ENCODE measurements at places on chromosomes 4 and X.

DNA sequence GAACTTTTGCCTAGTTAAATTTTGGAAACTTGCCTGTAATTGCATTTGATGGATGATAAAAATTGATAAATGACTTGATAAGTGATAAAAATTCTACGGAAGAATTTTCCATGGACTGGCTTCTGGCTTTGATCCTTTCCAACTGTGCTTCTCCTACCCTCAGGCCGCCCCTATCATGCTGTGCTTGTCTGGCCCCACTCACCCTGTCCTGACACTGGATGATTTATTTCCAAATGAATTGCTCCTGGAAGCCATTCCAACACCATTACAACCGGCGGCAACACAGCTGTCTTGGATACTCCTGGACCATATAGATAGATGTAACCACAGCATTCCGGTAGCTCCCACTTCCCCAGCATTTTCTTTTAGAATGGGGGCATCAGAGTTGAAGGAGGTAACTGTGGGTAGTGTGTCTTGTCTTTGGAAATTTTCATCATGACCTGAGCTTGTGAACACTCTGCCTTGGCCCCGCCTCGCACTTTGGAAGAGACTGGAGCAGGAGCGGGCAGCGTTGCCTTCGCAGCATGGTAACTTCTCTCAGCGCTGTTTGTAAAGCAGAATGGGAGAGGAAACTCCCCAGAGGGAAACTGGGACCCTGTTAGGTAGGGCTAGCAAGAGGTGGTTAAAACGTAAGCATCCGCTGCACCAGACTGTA lies 77.4 kb downstream of the TBL1X start:
- no peaks in the 10 kb centered on the region for H3K36me3 ChIP-seq
- H3K27ac ChIP-seq: no peak overlapping the region
- no peak overlapping the region for H3K4me3 ChIP-seq
- H3K4me1 ChIP-seq: no peaks in the 10 kb centered on the region
- H3K27me3 ChIP-seq: no peaks in the 10 kb centered on the region

- no peaks in the 10 kb centered on the region for H3K36me3 ChIP-seq
- no peak overlapping the region for H3K27ac ChIP-seq
- no peaks in the 10 kb centered on the region for H3K27me3 ChIP-seq
- no peak for DNase-seq
These were observed 27.8 kb downstream of the DIPK2B start for GRCh38 chrX:45172890-45173289.

DNA sequence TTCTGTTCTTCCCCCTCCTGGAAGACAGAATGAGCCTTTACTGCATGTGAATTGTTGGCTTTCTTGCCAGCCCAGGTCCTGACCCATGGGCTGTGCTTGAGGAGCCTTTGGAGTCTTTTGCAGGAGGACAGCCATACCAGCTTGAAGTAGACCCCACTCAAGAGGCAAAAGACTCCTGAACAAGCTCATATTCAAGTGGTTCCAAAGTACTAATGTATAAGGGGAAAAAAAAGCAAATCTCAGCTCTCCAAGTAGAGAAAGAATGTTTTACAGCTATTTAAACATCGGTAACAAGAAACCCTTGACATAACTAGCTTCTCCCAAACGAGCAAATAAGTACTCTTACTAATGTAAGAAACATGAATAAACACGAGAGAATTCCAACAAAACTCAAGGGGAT lies 174.9 kb upstream of the MXRA5 start:
- no peak overlapping the region for H3K27ac ChIP-seq
- no peak for DNase-seq
- H3K4me3 ChIP-seq: no peak overlapping the region
- no peaks in the 10 kb centered on the region for H3K4me1 ChIP-seq
- no peaks in the 10 kb centered on the region for H3K36me3 ChIP-seq
- H3K27me3 ChIP-seq: no peaks in the 10 kb centered on the region

GRCh38 chrX:39720945-39721344 lies 376.8 kb downstream of the BCOR start:
- H3K36me3 ChIP-seq: no peaks in the 10 kb centered on the region
- H3K4me1 ChIP-seq: peaks cover 19% of the 10 kb centered on the region
- no peak for DNase-seq
- no peaks in the 10 kb centered on the region for H3K27me3 ChIP-seq

GRCh38 chrX:47239898-47240545 lies 7.2 kb downstream of the USP11 start:
- DNase-seq: no peak
- H3K4me3 ChIP-seq: no peak overlapping the region
- H3K27me3 ChIP-seq: no peaks in the 10 kb centered on the region
- H3K27ac ChIP-seq: no peak overlapping the region

- H3K27me3 ChIP-seq: no peaks in the 10 kb centered on the region
- H3K27ac ChIP-seq: no peak overlapping the region
- no peak for DNase-seq
- no peak overlapping the region for H3K4me3 ChIP-seq
- H3K4me1 ChIP-seq: no peaks in the 10 kb centered on the region
These were observed 184.1 kb downstream of the MID1IP1 start for GRCh38 chrX:38985375-38985774.

GRCh38 chr4:10639100-10639499 lies 45.5 kb downstream of the CLNK start:
- H3K27me3 ChIP-seq: no peaks in the 10 kb centered on the region
- no peak for DNase-seq
- no peaks in the 10 kb centered on the region for H3K36me3 ChIP-seq
- no peak overlapping the region for H3K27ac ChIP-seq

DNA sequence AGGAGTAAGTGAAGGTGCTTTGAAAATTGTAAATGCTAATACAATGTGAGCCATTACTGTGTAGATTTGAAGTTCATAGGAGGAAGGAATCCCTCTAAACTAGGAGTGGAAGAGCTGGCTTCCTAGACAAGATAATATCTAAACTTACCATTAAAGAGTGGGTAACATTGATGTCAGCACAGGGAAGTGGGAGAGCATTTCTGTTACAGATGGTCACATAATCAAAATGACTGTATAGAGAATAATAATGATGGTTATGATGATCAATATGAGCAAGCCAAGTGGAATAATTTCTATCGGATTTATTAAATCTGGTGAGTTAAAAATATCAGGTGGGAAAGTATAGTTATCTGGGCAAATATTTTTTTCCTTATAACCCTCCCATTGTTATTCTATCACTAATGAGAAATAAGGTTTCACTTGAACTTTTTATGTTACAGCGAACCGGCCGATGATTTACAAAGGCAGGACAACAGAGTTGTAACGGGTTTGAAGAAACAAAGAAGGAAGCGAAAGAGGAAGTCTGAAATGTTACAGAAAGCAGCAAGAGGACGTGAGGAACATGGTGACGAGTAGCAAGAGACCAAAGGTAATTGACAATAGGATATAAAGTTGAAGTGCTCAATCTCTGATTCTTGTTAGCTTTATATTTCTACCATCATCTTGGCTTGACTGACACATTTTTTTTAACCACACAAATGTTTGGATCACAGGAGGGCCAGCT lies 43.5 kb downstream of the FMR1NB start:
- H3K27me3 ChIP-seq: no peaks in the 10 kb centered on the region
- no peak for DNase-seq
- no peak overlapping the region for H3K4me3 ChIP-seq
- no peaks in the 10 kb centered on the region for H3K4me1 ChIP-seq

DNA sequence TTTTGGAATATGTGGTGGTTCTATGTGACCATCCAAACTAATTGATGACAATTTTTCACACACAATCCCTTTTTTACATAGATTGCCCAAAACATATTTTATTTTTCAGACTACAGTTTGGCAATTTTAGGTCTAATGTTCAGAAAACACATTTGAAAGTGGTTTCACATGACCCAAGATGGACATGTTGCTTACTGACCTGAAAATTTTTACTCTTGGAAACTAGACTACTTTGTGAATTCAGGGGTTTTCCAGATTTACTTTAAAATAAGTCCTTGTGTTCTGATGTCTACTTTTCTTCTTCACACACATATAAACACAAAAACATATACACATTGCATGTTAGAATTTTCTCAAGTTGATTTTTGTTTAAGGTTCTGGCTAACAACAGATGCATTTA lies 79.5 kb downstream of the HMGB2 start:
- no peaks in the 10 kb centered on the region for H3K36me3 ChIP-seq
- DNase-seq: no peak
- H3K27ac ChIP-seq: no peak overlapping the region

DNA sequence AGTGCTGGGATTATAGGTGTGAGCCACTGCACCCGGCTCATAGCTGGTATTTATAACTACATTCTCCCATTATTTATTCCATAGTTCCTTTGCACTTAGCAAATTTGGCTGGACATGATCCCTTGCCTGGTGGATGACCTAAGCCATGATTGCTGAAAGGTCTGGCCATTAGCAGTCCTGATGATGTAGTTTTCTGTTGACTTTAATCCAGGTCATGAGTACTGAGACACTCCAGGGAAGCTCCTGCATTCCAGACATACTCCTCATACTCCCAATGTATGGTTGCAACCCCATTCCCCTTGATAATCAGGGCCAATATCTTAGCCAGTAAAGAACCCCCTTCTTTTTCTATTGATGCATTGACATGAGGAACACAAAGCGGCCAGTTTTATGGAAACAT lies 24.4 kb upstream of the MGST2 start:
- H3K4me1 ChIP-seq: no peaks in the 10 kb centered on the region
- H3K4me3 ChIP-seq: no peak overlapping the region
- H3K27ac ChIP-seq: no peak overlapping the region
- DNase-seq: no peak
- H3K27me3 ChIP-seq: no peaks in the 10 kb centered on the region

GRCh38 chrX:133362538-133362937 lies 52.8 kb downstream of the GPC4 start:
- peaks cover 18% of the 10 kb centered on the region for H3K4me1 ChIP-seq
- H3K4me3 ChIP-seq: no peak overlapping the region
- H3K36me3 ChIP-seq: no peaks in the 10 kb centered on the region
- DNase-seq: no peak

- H3K4me3 ChIP-seq: no peak overlapping the region
- H3K4me1 ChIP-seq: no peaks in the 10 kb centered on the region
- DNase-seq: no peak
- no peaks in the 10 kb centered on the region for H3K36me3 ChIP-seq
These were observed 31.1 kb upstream of the CYLC1 start for GRCh38 chrX:83829874-83830273.

DNA sequence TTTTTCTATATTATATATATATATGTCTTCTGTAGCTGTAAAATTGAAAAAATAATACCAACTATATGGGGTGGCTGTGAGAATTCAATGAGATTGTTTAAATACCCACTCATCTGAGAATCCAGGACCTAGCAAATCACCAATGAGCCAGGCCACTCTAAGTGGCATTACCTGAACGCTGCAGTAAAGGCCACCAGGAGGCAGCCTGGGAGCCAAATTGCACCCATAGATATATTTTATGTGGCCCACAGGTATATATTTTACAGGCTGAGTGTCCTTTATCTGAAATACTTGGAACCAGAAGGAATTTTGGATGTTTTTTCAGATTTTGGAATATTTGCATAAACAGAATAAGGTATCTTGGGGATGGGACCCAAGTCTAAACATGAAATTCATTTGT lies 58.2 kb upstream of the C4orf50 start:
- H3K27ac ChIP-seq: no peak overlapping the region
- no peaks in the 10 kb centered on the region for H3K4me1 ChIP-seq
- no peak overlapping the region for H3K4me3 ChIP-seq
- no peaks in the 10 kb centered on the region for H3K36me3 ChIP-seq
- DNase-seq: no peak

GRCh38 chrX:137031517-137032340 lies 2.1 kb downstream of the GPR101 start:
- peaks cover 4% of the 10 kb centered on the region for H3K4me1 ChIP-seq
- H3K27me3 ChIP-seq: peaks cover 65% of the 10 kb centered on the region
- no peaks in the 10 kb centered on the region for H3K36me3 ChIP-seq
- no peak for DNase-seq
- peak overlapping the region; percentile 29 for H3K4me3 ChIP-seq
- H3K27ac ChIP-seq: no peak overlapping the region

- no peaks in the 10 kb centered on the region for H3K36me3 ChIP-seq
- no peak overlapping the region for H3K27ac ChIP-seq
- H3K27me3 ChIP-seq: no peaks in the 10 kb centered on the region
- no peaks in the 10 kb centered on the region for H3K4me1 ChIP-seq
- no peak overlapping the region for H3K4me3 ChIP-seq
- DNase-seq: no peak
These were observed 130.9 kb upstream of the FAM9B start for GRCh38 chrX:9164533-9165426.

DNA sequence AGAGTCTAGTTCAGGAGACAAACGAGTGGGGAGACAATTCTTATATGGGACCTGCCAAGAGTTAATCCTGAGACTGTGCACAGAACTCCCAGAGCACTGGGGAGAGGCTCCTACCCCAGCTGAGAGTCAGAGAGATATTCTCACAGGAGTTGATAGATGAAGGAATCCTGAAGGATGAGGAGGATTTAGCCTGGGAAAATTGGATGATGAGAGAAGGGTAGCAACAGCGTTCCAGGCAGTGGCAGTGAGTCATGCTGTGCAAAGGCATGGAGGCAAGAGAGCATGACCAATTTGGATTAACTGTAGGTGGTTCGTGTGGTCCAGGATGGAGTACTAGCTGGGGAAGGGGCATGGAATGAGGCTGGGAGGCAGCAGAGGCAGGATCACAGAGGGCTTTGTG lies 318.6 kb downstream of the LDB2 start:
- no peaks in the 10 kb centered on the region for H3K36me3 ChIP-seq
- H3K4me3 ChIP-seq: no peak overlapping the region
- no peak overlapping the region for H3K27ac ChIP-seq
- no peaks in the 10 kb centered on the region for H3K27me3 ChIP-seq
- no peak for DNase-seq
- no peaks in the 10 kb centered on the region for H3K4me1 ChIP-seq

DNA sequence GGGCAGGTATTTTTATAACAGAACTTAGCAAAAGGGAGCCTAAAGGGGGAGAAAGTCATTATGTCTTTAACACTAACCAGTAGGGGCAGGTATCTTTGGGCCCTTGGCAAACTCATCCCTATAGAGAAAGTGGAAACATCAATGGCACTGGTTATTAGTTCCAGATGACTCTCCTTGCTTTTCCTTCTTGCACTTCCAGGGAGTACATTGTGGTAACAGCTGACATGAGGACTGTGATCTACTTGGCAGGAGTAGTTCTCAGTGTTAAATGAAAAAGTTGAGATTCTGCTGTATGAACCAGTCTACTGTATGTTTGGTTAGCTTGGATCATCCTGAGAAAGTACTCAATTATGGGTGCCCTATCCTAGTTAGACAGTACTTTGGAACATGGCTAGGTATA lies 93.6 kb downstream of the ATXN3L start:
- no peak overlapping the region for H3K27ac ChIP-seq
- no peak overlapping the region for H3K4me3 ChIP-seq
- H3K4me1 ChIP-seq: no peaks in the 10 kb centered on the region
- no peak for DNase-seq
- no peaks in the 10 kb centered on the region for H3K36me3 ChIP-seq

GRCh38 chrX:17654116-17654515 lies 83.2 kb upstream of the SCML1 start:
- no peak for DNase-seq
- H3K27me3 ChIP-seq: peaks cover 17% of the 10 kb centered on the region
- H3K4me3 ChIP-seq: no peak overlapping the region
- no peak overlapping the region for H3K27ac ChIP-seq

DNA sequence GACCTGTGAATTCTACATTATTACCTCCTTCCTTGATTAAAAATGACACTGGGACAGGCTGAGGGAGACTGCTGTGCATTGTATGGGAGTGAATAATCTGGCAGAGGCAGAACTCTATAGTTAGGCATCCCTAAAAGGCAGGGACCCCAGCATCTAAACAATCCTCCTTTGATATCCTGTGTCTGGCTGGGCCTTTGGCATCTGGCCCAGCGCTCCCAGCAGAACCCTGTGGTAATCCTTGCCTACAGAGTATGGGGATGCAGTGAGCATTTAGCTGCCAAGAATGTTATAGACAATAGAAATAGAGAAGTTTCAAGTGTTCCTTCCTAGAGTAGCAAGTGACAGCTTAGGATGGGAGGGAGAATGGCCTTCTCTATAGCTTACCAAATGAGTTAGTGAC lies 38.5 kb downstream of the ZCCHC12 start:
- no peaks in the 10 kb centered on the region for H3K27me3 ChIP-seq
- H3K4me1 ChIP-seq: no peaks in the 10 kb centered on the region
- no peak overlapping the region for H3K4me3 ChIP-seq
- no peak for DNase-seq
- H3K36me3 ChIP-seq: no peaks in the 10 kb centered on the region
